SIG-M5 (cell line): ENCODE measurements at places on chromosomes 12 and 14.

- DNase-seq: no peak
Observed at GRCh38 chr14:59484639-59485175, 390 bp downstream of the JKAMP start.

GRCh38 chr12:87311206-87311605 lies 718.0 kb downstream of the C12orf50 start:
- no peak for DNase-seq

DNA sequence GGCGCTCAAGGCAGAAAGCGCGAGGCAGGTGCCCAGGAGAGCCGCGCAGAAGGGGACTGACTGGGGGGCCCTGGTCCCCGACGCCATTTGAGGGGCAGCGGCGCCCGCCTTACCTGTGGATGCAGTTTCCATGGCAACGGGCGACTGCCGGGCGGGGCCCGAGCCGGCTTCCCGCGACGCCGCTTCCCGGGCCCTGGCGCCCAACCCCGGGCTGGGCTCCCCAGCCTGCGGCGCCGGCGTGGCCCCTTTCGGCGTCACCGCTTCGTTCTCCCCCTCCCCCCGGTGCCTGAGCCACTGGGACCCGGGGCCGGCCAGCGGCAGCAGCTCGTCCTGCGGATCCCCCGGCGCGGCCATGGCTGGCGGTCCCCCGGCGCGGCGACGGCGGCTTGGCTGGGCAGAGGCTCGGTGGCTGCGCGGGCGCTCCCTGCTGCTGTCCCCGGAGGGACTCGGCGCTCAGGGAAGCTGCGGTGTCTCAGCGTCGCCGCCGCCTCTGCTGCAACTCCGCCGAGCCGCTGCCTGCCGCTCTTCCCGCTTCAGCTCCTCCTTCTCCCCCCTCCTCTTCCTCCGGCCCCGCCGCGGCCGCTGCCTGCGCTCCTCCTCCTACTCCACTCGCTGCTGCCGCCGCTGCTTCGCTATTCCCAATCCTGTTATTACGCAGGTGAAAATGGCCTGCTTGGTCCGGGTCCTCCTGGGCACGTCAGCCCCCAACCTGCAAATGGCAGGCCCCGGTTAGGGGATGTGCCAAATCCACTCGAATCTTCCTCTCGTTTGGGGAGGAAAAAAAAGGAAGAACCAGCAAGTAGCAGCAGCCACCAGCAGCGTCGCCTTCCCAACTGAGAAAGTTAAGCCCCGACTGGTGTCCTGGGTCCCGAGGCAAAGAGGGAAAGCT lies at the start of gene RTN1:
RTN1 (minus strand) TSS at position 500 of the 889 bp plus-strand sequence; CDS start at position 354, 146 bp downstream.
- no peak for DNase-seq

GRCh38 chr12:124599074-124599999 lies 31.9 kb upstream of the NCOR2 start:
- peak; percentile 15 for DNase-seq

DNA sequence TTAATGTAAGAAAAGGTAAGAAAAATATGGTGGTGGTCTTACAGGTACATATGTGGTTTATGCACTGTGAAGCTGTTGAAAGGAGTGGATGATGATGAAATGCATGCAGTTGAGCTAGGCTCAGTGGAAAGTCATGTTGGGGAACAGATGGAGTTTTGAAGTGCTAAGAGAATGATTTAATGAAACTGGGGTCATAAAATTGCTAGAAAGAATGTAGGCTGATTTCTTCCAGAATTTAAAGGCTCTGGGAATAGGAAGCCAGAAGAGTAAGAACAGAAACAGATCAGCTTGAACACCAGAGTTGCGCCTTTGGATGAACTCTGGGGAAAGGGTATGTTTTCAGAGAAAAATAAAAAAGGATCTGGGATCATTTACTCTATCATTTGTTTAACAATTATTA lies 146.5 kb downstream of the MON2 start:
- no peak for DNase-seq

- no peak for DNase-seq
Observed at GRCh38 chr12:57129321-57129842, 1.1 kb downstream of the LRP1 start.

DNA sequence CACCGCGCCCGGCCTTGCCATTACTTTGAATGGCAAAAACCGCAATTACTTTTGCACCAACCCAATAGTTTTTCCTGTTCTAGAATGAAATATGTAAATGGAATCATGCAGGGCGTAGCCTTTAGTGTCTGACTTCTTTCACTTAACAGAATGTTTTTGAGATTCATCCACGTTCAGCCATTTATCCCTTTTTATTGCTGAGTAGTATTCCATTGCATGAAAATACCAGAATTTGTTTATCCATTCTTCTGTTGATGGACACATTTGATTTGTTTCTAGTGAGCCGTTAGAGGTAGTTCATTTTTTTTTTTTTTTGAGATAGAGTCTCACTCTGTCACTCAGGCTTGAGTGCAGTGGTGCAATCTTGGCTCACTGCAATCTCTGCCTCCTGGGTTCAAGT lies 90.6 kb downstream of the SLC25A47 start:
- no peak for DNase-seq

GRCh38 chr12:96206936-96207662 lies 12.9 kb downstream of the ELK3 start:
- DNase-seq: no peak

DNA sequence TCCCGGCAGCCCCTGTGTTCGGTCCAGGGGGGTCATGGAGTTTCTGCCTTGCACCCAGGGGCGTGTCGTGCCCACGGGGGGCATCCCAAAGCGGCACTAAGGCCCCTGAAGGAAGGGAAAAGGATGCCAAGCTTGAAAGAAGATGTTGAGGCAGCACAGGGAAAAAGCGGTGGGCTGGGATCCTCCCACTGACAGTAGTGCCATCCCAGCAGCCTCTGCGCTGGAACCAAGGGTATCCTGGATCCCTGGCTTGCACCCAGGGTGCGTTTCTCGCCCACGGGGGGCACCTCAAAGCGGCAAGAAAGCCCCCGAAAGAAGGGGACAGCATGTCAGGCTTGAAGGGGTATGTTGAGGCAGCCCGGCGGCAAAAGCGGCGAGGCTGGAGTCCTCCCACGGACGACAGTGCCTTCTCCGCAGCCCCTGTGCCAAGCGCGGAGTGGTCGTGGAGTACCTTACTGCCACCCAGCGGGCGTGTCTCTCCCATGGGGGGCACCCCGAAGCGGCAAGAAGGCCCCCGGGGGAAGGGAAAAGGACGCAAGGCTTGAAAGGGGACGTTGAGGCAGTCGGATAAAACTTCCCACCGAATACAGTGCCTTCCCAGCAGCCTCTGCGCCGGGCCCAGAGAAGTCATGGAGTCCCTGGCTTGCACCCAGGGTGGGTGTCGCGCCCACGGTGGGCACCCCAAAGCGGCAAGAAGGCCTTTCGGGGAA lies 164.4 kb upstream of the ALG10B start:
- no peak for DNase-seq

DNA sequence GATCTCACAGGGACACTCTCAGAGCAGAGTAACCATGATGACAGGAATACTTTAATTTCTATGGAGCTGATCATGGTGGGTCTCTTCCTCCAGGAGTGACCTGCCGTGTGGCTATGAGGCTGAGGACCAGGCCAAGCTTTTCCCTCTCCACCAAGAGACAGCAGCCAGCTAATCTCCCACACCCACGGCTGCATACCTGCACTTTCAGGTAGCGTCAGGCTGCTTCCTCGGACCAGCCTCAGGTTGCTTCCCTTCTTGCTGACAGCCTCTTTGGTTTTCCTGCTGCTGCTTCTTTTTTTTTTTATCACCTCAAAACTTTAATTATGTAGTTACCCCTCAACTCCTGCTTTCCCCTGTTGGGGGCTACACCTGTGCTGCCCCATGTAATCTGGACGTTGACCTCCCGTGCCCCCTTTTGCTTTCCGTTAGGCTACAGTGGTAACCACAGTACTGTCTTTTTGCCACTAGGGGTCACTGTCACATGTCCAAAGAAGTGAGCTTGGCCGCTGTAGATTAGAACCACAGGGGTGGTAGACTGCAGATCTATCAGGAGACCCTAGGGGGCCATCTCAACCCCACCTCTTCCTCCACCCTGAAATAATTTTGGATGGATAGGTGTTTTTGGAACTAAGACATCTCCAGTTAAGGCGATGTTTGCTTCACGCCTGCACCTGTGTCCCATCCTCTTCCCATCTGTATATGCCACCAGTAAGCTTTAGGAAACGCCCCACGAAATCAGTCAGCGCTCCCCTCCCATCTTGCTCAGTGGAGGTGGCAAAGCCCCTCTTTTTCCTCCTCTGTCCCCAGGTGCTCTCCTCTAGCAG lies 7.8 kb upstream of the PIP4K2C start:
- DNase-seq: peak; percentile 38

DNA sequence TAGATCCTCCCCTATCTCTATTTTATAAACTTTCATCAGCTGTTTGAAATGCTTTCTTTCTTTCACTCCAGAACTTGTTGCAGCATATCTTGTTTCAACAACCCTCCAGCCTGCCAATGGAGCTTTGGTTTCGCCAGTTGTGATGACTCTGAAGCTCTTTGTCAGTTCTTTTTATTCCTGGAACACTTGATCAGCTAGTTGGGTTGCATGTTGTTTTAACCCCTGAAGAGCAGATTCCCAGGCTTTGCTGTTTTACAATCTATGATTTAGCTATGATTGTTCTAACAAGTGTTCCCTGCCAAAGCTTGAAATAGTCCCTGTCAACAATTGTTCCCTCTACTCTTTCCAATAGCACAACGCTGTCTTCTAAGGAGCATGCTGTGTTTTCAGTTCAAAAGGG lies 50.6 kb upstream of the FUT8 start:
- no peak for DNase-seq

DNA sequence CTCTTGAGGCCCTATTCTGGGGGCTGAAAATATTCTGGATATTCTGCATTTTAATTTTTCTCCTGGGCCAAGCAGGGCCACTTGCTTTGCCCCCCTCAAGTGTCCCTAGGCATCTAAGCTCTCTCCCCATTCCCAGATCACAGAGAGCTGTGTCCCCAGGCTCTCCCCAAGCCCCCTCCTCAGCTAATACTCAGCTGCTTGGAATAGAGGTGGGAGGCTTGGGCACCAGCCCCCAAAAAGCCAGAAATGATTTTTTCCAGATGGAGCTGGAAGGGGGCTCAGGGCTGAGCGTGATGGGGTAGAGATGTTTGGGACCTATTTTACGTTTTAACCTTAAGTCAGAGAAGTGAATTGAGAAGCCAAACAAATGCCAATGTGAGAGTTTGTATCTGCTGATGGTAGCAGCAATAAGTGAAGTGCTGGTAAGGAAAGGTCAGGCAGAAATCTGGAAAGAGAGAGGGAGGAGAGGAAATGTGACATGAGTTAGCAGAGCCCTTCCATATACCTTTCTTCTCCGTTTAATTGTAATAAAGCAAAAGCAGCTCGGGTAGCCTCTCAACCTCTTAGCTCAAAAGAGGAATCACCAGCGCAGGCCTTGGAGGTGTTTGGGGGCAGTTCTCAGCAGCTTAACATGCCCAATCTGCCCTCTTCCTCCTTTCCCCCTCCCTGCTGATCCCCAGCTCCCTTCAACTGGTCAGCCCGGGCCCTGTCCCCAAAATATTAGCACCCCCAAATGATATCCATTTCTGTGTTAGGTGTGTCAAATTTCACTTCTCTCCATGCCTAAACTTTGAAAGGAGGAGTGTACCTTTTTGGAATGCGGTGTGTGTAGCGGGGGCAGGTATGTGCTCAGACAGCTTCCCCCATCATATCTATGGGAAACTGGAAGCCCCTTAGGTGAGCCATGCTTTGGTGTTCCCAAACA lies 5.0 kb upstream of the HOXC6 start:
- no peak for DNase-seq

DNA sequence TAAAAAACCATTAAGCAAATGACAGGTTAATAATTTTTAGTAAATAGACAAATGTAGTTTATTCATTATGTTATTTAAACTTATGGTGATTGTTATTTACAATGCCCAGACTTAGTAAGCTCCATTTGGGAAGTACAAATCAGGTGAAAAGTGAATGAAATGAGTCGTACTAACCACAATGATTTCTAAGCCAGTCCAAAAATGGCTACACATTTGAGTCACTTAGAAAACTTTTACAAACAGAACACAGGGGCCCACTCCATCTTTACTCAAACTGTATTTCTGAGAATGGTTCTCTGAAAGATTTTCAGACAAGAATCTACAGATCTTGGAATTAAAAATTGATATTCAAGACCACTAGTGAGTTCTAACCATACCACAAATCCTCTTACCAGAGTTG lies 653.3 kb upstream of the MIS18BP1 start:
- no peak for DNase-seq

DNA sequence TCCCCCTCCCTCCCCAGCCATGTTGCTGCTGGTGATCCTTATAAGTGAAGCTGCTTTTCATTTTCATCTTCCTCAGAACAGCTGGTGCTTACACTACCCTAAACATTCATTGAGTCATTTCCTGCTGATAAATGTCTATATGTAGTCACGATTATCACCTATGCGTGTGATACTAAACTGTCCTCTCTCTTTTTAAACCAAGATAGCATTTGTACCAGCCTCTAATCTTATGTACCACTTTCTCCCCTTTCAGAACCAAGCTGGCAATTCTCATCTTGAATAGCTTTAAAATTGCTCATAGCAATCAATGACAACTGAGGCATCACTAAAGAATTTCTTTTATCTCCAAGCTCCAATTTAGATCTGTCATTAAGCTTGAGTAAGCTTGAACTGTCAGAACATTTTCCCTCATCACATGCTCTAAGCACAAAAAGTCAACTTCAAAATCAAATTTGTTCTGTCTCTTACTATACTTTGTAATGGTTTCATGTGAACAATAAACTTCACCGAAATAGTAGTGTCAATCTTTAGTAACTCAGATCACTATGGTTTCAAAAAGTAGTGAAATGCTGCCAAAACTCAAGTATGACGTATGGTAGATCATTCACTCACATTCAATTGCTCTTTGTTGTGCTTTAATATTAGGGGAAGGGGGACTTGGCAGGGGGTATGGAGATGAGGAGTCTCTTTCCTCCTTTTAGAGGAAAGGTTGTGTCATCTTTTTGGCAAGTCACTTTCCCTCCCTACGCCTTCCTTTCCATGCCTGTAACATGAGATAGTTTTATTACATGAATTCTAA lies 178.1 kb upstream of the NOVA1 start:
- no peak for DNase-seq

DNA sequence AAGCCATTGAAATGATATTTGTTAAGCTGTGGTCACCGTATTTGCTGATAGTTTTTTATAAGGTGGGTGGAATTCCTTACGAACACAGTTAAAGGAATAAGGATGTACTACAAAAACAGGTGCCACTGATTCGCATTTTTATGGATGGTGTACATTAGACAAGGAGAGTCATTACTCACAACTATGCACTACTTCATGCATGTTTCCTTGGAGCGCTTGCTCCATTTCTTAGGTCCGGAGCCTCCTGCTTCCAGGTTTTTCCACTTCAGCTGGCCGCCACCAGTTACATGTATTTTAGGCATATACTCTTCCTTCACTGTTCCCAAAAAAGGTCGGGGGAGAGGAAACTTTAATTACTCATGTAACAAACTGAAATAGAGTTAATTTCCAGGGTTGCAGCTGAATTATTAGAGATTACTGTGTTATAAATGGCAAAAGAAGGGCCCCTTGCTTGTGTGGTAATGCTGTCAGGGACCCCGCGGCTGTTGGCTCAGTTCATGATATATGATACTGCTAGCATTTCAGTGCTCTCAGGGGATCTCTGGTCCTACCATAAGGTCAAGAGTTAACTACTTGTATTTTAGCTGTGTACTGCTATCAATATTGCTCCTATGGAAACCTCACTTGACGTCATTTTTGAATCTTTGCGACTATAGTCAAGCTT lies 454.7 kb downstream of the NPAS3 start:
- DNase-seq: no peak
